ENCODE measurements at places on chromosomes 7 and 10.

DNA sequence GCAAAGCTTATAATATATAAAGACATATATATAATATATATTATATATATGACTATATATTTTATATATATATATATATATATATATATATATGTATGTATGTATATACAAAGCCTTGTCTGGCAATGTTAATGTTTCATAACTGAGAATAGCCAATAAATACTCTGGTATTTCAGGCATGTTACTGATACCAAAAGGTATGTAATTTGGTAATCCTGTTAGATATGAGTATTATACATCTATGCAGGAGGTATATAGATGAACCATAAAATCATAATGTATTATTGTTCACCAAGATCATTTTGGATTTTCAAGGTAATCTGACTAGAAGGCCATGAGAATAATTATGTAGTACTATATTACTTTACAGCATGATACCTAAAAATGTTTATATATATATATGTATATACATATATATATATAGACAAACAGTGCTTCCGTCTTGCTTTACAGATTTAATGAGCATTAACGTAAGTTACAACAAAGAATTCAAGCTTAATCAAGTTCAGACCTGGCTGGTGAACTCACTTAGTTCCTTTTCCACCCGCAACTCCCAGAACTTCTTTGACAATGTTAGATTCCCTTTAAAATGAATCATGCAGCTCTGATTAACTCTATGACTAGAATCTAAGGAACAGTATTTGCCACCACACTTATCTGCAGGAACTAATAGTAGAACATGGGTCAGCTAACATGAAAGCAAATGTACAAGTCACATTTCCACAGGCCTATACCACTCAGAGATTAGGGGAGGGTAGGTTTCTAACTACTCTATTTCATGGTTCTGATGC, 82.7 kb downstream of the SLC25A13 start:
- DNase-seq: no peak

DNA sequence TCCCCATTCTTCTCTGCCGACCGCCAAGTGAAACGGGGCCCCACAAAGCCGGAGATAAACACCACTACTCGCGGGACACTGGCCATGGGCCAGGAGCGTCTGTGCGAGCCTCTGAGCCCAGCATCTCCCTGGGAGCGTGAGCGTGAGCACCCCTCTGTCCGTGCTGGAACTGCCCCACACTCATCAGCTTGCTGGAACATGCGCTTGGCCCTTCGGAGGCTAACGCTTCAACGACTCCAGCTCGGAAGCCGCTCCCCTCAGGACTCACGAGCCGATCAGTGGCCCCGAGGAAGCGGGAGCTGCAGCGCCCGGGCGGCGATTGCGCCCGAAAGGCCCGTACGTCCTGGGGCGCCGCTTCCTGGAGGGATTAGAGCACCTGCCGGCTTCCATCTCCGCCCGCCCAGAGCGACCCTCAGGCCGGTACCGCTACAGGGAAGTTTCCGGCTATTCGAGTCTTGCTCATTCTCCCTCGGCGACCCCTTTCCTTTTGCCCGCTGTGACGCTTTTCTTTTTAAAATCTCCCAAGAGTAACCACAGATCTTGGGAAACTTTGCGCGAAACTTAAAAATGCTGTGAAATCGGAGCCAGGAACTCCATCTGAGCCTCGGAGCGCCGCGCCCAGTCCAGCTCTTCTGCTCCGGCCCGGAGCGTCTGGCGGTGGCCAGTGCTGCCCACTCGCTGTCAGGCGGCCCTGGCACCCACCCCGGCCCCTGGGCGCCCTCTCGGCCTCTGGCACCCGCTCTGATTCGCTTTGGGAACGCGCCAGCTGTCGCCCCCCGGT, 1.0 kb downstream of the TLL2 start:
- no peak for DNase-seq

DNA sequence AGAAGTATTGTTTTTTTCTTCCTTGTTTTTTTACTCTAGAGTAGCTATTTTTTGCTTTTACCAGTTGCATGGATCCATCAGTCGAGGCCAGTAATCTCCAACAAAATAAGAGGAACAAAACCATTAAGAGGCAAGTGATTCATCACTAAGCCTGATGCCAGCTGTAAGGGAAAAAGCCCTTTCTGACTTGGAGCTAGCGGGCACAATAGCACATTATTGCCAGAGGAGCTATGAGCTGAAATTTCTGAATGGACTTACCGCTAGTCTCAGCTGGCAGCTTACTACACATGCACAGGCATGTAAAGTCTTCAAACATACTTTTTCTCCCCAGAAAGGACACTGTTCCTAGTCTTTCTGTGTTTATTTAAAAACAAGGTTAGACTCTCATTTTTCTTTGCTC, 41.6 kb upstream of the PTPRZ1 start:
- no peak for DNase-seq

DNA sequence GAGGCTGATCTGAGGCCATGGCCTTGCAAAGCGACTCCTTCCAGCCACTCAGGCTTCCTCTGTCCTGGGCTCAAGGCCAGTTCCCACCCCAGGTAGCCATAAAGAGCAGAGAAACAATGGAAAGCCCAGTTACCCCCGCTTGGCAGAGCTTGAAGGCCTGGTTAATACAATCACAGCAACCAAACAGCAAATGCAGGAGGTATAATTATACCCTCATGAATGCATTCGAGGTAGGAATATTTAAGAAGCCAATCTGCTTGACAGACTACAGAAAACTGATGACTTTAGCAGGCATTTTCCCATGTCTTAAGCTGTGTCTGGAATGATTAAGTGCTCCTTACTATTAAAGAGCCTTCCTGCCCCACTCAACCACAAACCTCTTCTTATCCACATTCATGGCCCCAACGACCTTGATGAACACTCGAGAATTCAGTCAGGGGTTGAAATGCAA, 114.1 kb upstream of the MACROH2A2 start:
- no peak for DNase-seq

- DNase-seq: no peak
These were observed 2.0 kb downstream of the JCAD start for GRCh38 chr10:30057421-30057841.

GRCh38 chr7:2259480-2259879, 17.5 kb downstream of the NUDT1 start:
- DNase-seq: no peak

GRCh38 chr7:94182066-94182465, 177.9 kb upstream of the BET1 start:
- peak; percentile 65 for DNase-seq

DNA sequence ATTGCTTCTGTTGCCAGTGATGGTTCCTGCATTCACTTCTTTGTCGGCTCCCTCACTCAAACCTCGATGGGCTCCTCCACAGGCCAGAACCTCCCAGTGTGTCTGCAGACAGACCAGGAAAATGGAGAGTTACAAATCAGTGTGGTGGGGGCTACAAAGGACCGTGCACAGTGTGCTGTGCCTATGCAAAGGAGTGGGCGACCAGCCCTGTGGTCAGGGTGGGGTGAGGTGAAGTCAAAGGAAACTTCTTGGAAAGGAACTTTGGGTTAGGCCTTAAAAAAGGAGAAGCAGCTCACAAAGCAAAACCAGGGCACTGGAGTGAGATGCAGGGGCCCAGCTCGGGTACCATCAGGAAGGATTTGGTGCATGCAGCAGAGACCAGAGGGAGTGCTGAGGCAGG, 304.3 kb upstream of the ZMIZ1 start:
- no peak for DNase-seq

GRCh38 chr7:44962483-44963251, 16.1 kb downstream of the MYO1G start:
- peak; percentile 26 for DNase-seq

- DNase-seq: no peak
These were observed 404.6 kb downstream of the LRMDA start for GRCh38 chr10:75836064-75836463.

- no peak for DNase-seq
These were observed 118.9 kb downstream of the PLXDC2 start for GRCh38 chr10:19935176-19935575.

- DNase-seq: no peak
These were observed 25.5 kb upstream of the INMT start for GRCh38 chr7:30726296-30727006.

DNA sequence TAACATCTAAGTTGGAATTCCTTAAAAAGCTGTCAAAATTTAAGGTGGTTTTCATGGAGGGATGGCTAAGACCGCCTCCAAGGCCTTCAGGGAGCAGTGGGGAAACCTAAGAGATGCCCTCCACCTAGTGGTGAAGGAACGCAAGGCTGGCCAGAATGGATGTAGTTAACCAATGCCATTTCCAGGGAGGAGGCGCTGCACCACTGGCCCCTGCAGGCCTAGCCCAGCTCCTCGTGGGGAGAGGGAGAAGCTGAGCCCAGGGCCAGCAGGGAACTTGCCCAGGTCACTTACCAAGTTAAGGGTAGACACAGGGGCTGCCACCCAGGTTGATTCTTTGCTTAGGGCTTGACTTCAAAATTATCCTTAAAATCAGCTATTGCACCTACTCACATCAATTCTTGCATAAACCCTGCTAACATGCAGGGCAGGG, 32.0 kb downstream of the FIGNL1 start:
- DNase-seq: peak; percentile 75

GRCh38 chr10:51366044-51366443, 291.8 kb downstream of the PRKG1 start:
- DNase-seq: no peak

GRCh38 chr7:28922624-28923331, 35.4 kb downstream of the TRIL start:
- peak; percentile 72 for DNase-seq

DNA sequence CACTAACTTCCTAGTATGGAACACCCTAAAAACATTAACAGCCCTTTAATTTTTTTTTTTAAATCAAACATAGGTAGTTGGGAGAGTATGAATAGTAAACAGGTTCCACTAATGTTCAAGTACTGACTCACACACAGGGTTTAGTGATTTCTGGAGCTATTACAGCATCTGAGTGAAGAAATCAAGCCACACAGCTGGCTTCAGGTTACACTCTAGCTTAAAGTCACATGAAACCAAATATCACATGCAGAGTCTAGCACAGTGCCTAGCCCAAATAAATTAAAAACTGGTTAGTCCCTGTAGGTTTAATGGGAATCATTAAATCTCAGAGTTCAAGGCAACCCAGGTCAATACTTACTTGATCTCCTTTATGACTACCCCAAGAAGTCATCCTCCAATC, 11.6 kb downstream of the PANK1 start:
- peak; percentile 17 for DNase-seq

DNA sequence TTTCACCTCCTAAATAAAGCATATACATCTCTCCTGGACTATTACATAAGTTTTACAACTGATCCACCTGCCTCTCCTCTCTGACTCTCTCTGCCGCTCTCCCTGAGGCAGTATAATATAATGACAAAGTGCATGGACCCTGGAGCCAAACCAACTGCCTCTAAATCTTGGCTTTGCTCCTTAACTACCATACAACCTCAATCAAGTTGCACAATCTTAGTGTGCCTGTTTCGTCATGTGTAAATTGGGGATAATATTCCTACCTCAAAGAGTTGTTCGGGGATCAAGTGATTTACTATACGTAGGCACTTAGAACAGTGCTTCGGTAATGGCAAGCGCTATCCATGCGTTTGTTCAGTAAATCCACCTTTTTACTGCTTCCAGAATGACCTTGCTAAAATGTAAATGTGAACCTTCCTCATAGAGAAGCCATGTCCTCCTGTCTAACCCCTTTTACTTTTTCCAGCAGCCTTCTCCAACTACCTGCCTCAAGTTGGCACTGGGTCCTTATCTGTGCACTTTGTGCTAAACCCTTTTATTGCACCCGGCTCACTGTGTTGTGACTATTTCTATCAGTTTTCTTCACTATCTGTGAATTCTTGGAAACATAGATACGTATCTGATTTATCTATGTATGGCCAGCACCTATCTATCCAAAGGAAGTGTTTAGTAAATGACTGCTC, 30.6 kb upstream of the DLD start:
- DNase-seq: no peak

GRCh38 chr10:71432956-71433767, 36.4 kb downstream of the CDH23 start:
- DNase-seq: no peak

GRCh38 chr7:26074919-26075318, 77.1 kb upstream of the NFE2L3 start:
- no peak for DNase-seq

DNA sequence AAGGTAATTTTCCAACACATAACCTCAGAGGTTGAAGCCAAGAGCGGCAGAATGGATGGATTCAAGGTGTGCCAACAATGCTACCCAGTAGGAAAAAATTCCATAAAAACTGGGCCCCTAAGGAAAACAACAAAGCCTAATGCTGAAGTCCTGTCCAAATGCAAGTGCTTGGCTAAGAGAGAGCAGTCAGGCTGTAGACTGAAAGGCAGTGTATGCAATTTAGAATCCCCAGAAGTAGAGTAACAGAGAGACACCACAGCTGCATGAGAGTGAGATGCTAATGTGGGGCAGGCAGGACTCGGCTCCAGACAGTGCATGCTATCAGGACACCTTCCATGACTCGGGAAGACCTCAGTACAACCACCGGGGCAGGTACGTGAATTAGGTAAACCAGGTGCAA, 124.5 kb downstream of the ZFAND4 start:
- no peak for DNase-seq

DNA sequence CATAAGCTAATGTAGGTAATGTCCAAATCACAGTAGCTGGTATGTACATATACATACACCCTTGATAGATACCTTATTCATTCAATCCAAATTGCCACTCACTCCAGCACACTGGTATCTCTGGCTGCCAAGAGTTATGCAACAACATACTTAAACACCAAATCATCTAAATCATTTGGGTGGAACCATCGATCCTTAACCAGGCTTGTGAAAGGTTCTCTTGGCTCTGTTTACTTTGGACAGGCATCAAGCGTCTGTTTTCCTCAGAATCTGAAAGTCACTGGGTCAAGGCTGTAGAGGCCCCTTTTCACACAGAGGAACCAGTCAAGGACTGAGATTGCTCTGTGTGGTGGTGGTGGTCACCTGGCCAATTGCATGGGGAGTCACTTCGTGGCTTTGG, 24.6 kb downstream of the JAZF1 start:
- DNase-seq: peak; percentile 79

DNA sequence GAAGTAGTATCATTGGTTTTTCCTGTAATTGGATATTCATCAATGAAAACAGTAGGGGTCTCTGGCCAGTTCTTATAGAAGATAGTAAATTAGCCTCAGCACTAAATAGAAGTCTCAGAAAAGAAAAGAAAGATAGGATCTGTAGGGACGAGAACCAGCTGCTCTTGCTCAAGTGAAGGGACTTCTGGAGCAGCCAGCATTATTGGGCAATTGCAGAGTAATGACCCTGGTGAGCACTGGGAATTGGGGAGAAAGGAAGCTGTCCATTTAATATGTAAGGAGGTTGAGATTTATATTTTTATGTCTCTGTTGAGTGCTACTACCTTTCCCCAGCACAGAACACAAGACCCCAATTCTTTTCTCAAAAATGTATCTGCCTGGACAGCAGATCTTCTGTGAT, 61.2 kb upstream of the WNT16 start:
- DNase-seq: no peak

GRCh38 chr10:44466236-44466635, 81.3 kb upstream of the CXCL12 start:
- peak; percentile 39 for DNase-seq

DNA sequence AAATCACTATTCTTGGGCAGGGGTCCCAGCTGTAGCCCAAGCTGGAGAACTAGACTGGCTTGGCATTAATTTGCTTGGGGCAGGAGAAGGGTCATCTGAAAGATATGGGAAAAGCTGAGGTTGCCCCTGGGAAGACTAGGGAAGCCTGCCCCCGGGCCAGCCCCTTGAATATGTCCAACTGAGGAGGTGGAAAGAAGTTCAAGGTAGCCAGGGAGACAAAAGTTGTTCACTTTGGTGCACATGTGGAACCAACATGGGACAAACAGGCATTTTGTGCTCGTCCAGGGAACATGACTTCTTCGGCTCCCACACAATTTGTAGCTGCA, 1.4 kb upstream of the LRRC61 start:
- no peak for DNase-seq

GRCh38 chr7:29564496-29565223, 1.0 kb downstream of the PRR15 start:
- peak; percentile 23 for DNase-seq

All from fibroblast of skin of scalp (primary cell).